ENCODE measurements at places on chromosomes 11 and 22.

- no peak for DNase-seq
These were observed 8.8 kb downstream of the TBX1 start for GRCh38 chr22:19769393-19769715.

GRCh38 chr11:108562746-108563581, 30.6 kb downstream of the EXPH5 start:
- DNase-seq, result no peak

DNA sequence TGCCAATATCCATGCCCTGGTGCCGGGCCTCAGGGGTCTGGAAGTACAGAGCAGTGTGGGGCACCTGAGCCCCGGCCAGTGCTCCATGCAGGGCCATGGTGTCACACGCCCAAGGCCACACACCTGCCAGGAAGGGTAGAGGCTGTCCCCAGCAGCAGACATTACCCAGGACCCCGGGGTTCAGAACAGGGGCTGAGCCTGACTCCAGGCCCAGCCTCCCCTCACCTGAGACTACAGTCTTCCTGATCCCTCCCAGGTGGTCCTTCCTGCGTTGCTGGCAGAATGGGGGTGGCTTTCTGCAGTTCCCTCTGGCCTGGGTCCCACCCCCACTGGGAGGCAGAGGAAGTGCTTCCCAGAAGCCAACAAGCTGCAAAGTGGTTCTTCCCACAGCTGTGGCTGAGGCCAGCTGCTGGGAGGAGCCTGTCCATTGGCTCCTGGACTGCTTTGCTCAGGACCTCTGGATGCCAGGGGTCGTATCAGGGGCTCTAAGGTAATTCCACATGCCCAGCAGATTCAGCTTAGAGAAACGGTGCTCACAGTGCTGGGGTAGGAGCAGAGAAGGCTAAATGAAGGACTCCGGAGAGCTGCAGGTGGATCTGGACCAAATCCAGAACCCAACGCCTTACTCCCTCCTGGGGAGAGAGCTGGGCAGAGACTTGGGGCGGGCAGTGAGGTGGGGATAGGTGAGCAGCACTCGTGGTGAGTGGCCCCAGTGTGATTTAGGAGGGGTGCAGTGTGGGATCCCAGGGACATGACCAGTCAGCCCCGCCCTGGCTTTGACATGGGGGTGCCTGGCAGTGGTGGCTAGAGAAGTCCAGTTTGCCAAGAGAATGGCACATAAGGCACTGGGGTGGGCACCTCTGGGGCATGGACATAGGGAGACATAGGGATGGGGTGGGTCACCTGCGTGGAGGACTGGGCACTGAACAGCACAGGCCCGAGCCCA, 12.6 kb downstream of the TCIRG1 start:
- DNase-seq, result no peak

- DNase-seq, result no peak
These were observed 47.3 kb upstream of the CCDC34 start for GRCh38 chr11:27410272-27410671.
